ENCODE measurements at places on chromosomes 4 and X.

- DNase-seq = peak; percentile 36
Observed at GRCh38 chrX:100447655-100448397, 37.8 kb upstream of the PCDH19 start.

- DNase-seq = no peak
Observed at GRCh38 chrX:53511322-53511721, 77.2 kb upstream of the HSD17B10 start.

DNA sequence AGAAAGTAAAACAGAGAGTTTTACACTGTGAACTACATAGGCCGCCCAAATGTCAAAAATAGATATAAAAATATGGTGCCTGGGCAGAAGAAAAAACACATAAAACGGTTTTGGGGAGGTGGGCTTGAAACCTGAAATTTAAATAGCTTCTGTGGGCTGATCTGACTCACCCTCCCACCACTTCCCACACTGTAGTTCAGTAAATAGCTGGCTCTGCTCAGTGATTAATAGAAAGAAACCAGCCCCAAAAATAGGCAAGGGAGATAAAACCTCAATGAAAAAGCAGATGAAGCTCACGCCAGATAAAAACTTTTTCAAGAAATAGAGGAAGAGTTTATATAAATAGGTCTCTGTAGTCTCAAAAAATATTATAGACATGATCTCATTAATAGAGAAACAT lies 13.2 kb upstream of the COX7B2 start:
- no peak for DNase-seq

GRCh38 chr4:19752599-19752998 lies 499.1 kb upstream of the SLIT2 start:
- no peak for DNase-seq

- peak; percentile 77 for DNase-seq
Observed at GRCh38 chrX:20217271-20217670, 49.4 kb downstream of the RPS6KA3 start.
